Upper lobe of left lung (tissue), 6 donors: ENCODE measurements at places on chromosomes 13 and 19. TPM values are rescaled to one million over a fixed set of nuclear protein-coding genes. Genes with fewer than 3 reads are reported as not detected.

WDR18 gene
- 80.2 TPM for total RNA-seq

RASAL3 gene
- total RNA-seq = 18.9 TPM

NLRP11 gene
- total RNA-seq = not detected

OR10H1 gene
- not detected for total RNA-seq

RNF17 gene
- total RNA-seq = not detected

CIC gene
- total RNA-seq = 52.6 TPM

COX7A1 gene
- total RNA-seq = 31.7 TPM

ZNF577 gene
- total RNA-seq = 8.2 TPM

CYP2A6 gene
- total RNA-seq = 11.6 TPM

ATP4B gene
- total RNA-seq = not detected

TEX29 gene
- not detected for total RNA-seq

- H3K27ac ChIP-seq = no peak overlapping the region
- peaks cover 20% of the 10 kb centered on the region for H3K4me1 ChIP-seq
- H3K4me3 ChIP-seq = no peak overlapping the region
Observed at GRCh38 chr13:80047406-80047805, 293.5 kb downstream of the SPRY2 start.

- no peaks in the 10 kb centered on the region for H3K36me3 ChIP-seq
- no peaks in the 10 kb centered on the region for H3K4me1 ChIP-seq
- no peak overlapping the region for H3K27ac ChIP-seq
Observed at GRCh38 chr13:67086260-67086659, 143.9 kb downstream of the PCDH9 start.

- DNase-seq = no peak
- H3K27ac ChIP-seq = no peak overlapping the region
- H3K4me3 ChIP-seq = no peak overlapping the region
- H3K36me3 ChIP-seq = no peaks in the 10 kb centered on the region
- no peaks in the 10 kb centered on the region for H3K27me3 ChIP-seq
- no peaks in the 10 kb centered on the region for H3K4me1 ChIP-seq
Observed at GRCh38 chr13:112443191-112443994, 67.2 kb downstream of the SPACA7 start.

- peaks cover 21% of the 10 kb centered on the region for H3K4me1 ChIP-seq
- no peaks in the 10 kb centered on the region for H3K36me3 ChIP-seq
- H3K4me3 ChIP-seq = no peak overlapping the region
- H3K27ac ChIP-seq = peak overlapping the region; percentile 85
Observed at GRCh38 chr19:8194528-8195267, 14.5 kb upstream of the CERS4 start.

- peaks cover 6% of the 10 kb centered on the region for H3K36me3 ChIP-seq
- H3K27me3 ChIP-seq = no peaks in the 10 kb centered on the region
- H3K27ac ChIP-seq = peak within 1 kb of the TSS; percentile 91
- peak; percentile 93 for DNase-seq
- H3K4me3 ChIP-seq = peak within 1 kb of the TSS; percentile 72
- H3K4me1 ChIP-seq = peaks cover 49% of the 10 kb centered on the region
Observed at GRCh38 chr19:45885556-45886426, at the start of gene IRF2BP1. IRF2BP1 (minus strand) TSS chr19:45886141; CDS start chr19:45885774, 367 bp downstream.

DNA sequence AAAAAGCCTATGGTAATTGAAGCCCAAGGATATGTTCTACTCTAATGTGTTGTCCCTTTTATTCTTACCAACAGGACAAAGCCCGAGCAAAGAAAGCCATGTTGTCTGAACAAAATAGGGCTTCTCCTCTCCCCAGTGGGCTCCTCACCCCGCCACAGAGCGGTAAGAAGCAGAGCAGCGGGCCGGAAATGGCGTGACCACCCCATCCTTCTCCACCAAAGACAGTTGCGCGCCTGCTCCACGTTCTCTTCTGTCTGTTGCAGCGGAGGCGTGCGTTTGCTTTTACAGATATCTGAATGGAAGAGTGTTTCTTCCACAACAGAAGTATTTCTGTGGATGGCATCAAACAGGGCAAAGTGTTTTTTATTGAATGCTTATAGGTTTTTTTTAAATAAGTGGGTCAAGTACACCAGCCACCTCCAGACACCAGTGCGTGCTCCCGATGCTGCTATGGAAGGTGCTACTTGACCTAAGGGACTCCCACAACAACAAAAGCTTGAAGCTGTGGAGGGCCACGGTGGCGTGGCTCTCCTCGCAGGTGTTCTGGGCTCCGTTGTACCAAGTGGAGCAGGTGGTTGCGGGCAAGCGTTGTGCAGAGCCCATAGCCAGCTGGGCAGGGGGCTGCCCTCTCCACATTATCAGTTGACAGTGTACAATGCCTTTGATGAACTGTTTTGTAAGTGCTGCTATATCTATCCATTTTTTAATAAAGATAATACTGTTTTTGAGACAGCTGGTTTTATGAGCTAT is 12.0 kb downstream of the CCNE1 start:
- DNase-seq = no peak
- H3K27me3 ChIP-seq = no peaks in the 10 kb centered on the region
- no peaks in the 10 kb centered on the region for H3K4me1 ChIP-seq
- H3K4me3 ChIP-seq = no peak overlapping the region

GRCh38 chr13:33274264-33274663 is 11.3 kb downstream of the STARD13 start:
- no peaks in the 10 kb centered on the region for H3K27me3 ChIP-seq
- no peaks in the 10 kb centered on the region for H3K36me3 ChIP-seq
- H3K4me3 ChIP-seq = no peak overlapping the region
- peaks cover 66% of the 10 kb centered on the region for H3K4me1 ChIP-seq
- no peak for DNase-seq

- no peak overlapping the region for H3K27ac ChIP-seq
- H3K4me1 ChIP-seq = no peaks in the 10 kb centered on the region
- no peak for DNase-seq
- H3K27me3 ChIP-seq = no peaks in the 10 kb centered on the region
- no peak overlapping the region for H3K4me3 ChIP-seq
- H3K36me3 ChIP-seq = no peaks in the 10 kb centered on the region
Observed at GRCh38 chr13:34258646-34259386, 440.9 kb downstream of the RFC3 start.

DNA sequence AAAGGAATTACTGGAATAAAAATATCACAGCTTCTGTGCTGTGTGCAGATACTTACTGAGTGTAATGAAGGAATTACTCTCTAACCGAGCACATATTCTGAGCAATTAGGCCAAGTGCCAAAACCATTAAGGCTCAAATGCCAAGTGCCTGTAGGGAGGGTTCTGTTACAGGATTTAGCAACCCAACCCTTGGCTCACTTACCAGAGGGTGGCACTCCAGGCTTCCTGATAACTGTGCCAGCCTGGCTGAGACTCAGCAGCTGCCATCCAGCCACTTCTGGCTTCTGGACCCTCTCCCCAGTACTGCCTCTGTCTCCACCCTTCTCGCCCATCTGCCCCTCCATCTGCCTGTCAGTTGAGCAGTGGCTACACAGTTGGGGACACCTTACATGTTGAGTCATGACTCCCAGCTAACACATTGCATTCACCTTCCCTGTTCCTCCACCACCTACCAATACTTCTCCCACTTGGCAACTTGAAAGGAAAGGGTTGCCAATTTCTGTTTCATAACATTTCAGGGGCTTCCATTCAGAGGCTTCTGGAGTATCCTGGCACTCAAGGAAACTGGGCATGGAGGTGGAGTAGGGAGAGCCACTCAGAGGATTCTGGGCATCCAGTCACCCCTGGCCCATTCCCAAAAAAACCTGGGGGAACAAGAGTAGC is 110.5 kb downstream of the COG6 start:
- H3K27ac ChIP-seq = no peak overlapping the region
- no peak overlapping the region for H3K4me3 ChIP-seq
- no peak for DNase-seq
- H3K4me1 ChIP-seq = peaks cover 6% of the 10 kb centered on the region

GRCh38 chr19:45404557-45405434 is at the start of gene PPP1R13L:
PPP1R13L (minus strand) TSS chr19:45405069; CDS start chr19:45398318, 6,751 bp downstream.
- H3K4me1 ChIP-seq = peaks cover 42% of the 10 kb centered on the region
- H3K36me3 ChIP-seq = no peaks in the 10 kb centered on the region
- H3K27me3 ChIP-seq = no peaks in the 10 kb centered on the region

DNA sequence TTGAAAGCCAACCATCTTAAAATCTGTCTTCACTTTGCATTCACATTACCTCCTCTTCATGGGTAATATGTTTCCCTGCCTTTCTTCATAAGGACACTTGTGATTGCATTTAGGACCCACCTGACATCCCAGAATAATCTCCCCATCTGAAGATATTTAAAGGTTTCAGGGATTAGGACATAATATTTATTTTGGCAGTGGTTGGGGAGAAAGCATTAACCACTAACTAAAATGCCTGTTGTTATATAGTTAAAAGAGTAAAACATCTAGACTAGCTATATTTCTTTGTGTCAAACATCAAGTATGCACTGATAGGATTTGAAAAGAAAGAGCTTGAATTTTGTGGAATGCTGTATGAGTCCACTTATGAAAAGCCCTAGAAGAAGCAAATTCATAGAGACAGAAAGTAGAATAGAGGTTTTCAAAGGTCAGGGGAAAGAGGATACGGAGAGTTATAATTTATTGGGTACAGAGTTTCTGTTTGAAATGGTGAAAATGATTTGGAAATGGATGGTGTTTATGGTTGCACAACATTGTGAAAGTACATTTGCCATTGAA is 457.7 kb upstream of the SPRY2 start:
- no peak overlapping the region for H3K4me3 ChIP-seq
- no peaks in the 10 kb centered on the region for H3K27me3 ChIP-seq
- H3K27ac ChIP-seq = no peak overlapping the region
- H3K4me1 ChIP-seq = no peaks in the 10 kb centered on the region

DNA sequence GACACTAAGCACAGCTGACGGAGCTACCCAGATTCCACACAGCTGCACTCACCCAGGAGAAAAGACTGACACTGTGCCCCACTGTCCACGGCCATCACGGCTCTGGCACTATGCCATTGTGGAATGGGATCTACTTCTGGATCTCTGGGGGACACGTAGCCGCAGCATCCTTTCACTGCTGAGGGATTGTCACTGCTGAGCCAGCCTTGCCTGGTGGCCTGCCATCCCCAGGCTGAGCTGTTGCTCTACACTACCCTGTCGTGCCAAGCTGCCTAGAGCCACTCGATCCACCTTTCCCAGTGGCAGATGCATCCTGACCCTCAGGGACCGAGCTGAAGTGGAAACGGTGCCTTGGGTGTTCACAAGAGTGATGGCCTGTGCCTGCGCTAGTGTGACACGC is 5.0 kb upstream of the LILRB5 start:
- H3K4me1 ChIP-seq = no peaks in the 10 kb centered on the region
- H3K27me3 ChIP-seq = no peaks in the 10 kb centered on the region
- no peaks in the 10 kb centered on the region for H3K36me3 ChIP-seq
- H3K4me3 ChIP-seq = no peak overlapping the region
- H3K27ac ChIP-seq = no peak overlapping the region

GRCh38 chr13:37647031-37647650 is 48.6 kb upstream of the POSTN start:
- no peaks in the 10 kb centered on the region for H3K4me1 ChIP-seq
- no peaks in the 10 kb centered on the region for H3K27me3 ChIP-seq
- H3K4me3 ChIP-seq = no peak overlapping the region
- no peak overlapping the region for H3K27ac ChIP-seq
- no peak for DNase-seq

DNA sequence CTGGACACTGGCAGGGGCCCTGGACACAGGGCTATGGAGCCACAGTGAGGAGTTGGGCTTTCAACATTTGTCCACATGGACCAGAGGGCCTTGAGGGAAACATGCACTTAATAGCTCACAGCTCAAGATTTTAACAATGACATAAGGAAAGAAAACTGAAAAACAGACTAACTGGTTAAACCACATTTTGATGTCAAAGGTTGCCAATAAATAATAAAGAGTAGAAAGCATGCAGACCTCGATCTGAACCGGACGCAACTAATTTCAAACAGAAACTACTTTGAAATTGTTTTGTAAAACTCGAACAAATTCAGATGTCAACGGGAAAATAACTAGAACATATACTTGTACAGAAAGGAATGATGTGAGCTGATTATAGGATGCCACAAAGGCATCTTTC is 15.5 kb upstream of the ZNF888 start:
- no peaks in the 10 kb centered on the region for H3K27me3 ChIP-seq
- no peak for DNase-seq
- no peaks in the 10 kb centered on the region for H3K36me3 ChIP-seq
- H3K27ac ChIP-seq = no peak overlapping the region
- H3K4me1 ChIP-seq = peaks cover 16% of the 10 kb centered on the region

GRCh38 chr13:39375601-39376000 is 227.4 kb downstream of the LHFPL6 start:
- H3K27ac ChIP-seq = no peak overlapping the region
- no peak for DNase-seq
- H3K27me3 ChIP-seq = no peaks in the 10 kb centered on the region
- no peak overlapping the region for H3K4me3 ChIP-seq
- no peaks in the 10 kb centered on the region for H3K36me3 ChIP-seq
- H3K4me1 ChIP-seq = peaks cover 4% of the 10 kb centered on the region

DNA sequence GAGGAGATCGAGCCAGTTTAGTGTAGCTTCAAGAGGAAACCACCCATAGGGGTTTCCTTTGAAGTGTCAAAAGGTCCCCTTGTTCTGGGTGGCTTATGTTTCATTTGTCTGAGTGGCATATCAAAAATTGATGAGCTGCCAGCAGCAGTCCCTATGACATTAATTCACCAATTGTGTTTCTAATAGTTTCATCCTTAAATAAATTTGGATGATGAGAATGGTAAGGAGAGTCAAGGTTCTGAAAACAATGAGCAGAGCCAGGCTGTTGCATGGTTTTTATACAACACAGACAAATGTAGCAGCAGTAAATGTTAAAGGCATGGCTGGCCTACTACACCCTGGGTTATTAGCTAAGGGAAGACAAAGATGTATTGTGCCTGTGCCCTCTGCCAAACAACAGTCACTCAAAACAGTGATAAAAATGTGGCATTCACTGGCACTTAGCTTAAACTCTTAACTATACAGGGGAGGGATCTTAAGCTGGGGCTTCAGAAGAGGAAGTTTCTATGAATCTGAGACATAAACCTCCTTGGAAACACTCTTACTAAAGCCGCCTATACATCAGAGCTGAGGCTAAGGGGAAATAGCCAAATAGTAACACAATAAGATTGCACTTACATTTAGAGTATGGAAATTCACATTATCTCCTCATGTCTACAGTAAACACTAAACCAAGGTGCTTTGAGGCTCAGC is 200.5 kb downstream of the POU4F1 start:
- H3K4me3 ChIP-seq = no peak overlapping the region
- no peak overlapping the region for H3K27ac ChIP-seq
- H3K36me3 ChIP-seq = no peaks in the 10 kb centered on the region
- H3K4me1 ChIP-seq = no peaks in the 10 kb centered on the region
- DNase-seq = no peak

- H3K4me3 ChIP-seq = no peak overlapping the region
- H3K27me3 ChIP-seq = no peaks in the 10 kb centered on the region
- no peak overlapping the region for H3K27ac ChIP-seq
- DNase-seq = no peak
- H3K4me1 ChIP-seq = peaks cover 3% of the 10 kb centered on the region
Observed at GRCh38 chr13:49374585-49375290, 69.1 kb downstream of the CAB39L start.

GRCh38 chr19:2327773-2328400 is 499 bp downstream of the LSM7 start:
- H3K36me3 ChIP-seq = peaks cover 30% of the 10 kb centered on the region
- no peak for DNase-seq
- peaks cover 36% of the 10 kb centered on the region for H3K4me1 ChIP-seq

GRCh38 chr19:39218230-39219007 is 14.4 kb upstream of the SYCN start:
- H3K36me3 ChIP-seq = no peaks in the 10 kb centered on the region
- no peak for DNase-seq
- H3K27me3 ChIP-seq = no peaks in the 10 kb centered on the region
- H3K4me3 ChIP-seq = no peak overlapping the region
- H3K27ac ChIP-seq = no peak overlapping the region
- no peaks in the 10 kb centered on the region for H3K4me1 ChIP-seq

GRCh38 chr13:43514311-43514710 is 272.5 kb downstream of the ENOX1 start:
- no peak overlapping the region for H3K27ac ChIP-seq
- DNase-seq = no peak
- H3K36me3 ChIP-seq = no peaks in the 10 kb centered on the region
- H3K4me1 ChIP-seq = no peaks in the 10 kb centered on the region
- no peaks in the 10 kb centered on the region for H3K27me3 ChIP-seq
- H3K4me3 ChIP-seq = no peak overlapping the region
